ENCODE measurements at places on chromosomes 6 and 20.

- peak; percentile 60 for DNase-seq
These were observed 534.1 kb upstream of the JAG1 start for GRCh38 chr20:11207749-11208502.

- no peak for DNase-seq
These were observed 19.2 kb downstream of the TRAM2 start for GRCh38 chr6:52557389-52558265.

GRCh38 chr20:48002517-48002970, 217.3 kb upstream of the SULF2 start:
- DNase-seq, result no peak

GRCh38 chr20:44544263-44544662, 22.4 kb upstream of the SERINC3 start:
- no peak for DNase-seq

DNA sequence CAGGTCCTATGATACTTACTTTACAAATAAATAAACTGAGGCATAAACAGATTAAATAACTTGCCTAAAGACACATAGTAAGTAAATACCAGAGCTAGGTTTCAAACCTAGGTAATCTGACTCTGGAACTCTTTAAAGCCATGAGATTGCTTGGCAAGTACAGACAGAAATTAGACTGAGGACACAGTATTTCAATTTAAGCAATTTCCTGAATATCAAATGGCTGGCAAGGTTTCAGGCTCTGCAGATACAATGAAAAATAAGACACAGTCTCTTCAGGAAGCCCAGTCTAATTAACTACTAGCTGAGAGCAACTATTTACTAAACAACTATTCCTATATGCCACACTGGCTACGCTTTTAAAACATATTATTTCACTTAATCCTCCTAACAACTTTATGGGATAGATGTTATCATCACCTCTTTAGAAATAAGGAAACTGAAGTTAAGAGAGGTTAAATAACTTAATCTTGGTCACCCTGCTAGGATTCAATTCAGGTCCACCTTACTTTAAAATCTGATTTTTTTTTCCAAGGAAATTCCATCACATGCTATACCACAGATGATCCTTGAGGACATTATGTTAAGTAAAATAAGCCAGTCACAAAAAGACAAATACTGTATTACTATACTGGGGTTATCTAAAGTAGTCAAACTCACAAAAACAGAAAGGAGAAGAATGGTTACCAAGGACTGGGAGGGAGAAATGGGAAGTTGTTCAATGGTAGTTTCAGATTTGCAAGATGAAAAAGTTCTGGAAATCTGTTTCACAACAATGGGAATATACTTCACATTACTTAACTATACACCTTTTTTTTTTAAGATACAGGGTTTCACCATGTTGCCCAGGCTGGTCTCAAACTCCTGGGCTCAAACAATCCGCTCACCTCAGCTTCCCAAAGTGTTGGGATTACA, 4.1 kb downstream of the TRPC4AP start:
- peak; percentile 37 for DNase-seq

GRCh38 chr6:150382171-150382570, 13.4 kb downstream of the IYD start:
- DNase-seq, result no peak

DNA sequence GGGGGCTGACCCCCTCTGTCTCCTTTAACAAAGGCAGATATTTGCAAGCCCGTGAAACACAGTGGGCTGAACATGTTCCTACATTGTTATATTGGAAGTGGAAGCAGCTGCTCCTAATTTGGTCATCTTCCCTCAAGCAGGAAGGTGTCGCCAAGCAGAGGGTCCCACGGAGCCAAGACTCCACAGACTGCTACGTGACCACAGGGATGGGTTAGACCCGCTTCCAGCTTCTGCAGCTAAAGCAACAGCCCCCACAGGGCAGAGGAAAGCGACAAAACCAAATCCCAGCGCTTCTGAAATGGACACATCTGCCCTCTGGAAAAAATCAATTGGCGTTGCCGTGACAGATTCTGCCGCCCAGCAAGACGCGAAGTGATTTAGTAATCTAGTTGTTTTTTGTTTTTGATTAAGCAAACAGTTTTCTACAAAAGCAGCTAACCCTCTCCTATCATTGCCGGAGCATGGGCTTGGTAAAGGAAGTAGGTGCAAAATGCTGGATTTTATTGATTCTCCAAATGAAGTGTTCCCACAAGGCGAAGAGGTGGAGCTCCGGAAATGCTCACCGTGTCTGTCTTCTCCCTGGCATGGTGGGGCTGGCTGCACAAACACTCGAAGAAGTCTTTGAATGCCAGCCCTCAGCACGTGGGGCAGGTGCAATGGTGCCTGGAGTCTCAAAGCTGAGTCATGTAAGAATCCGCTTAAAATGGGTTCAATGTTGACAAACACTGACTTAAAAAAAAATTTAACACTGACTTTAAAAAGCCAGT, 79.4 kb upstream of the FRMD1 start:
- no peak for DNase-seq

DNA sequence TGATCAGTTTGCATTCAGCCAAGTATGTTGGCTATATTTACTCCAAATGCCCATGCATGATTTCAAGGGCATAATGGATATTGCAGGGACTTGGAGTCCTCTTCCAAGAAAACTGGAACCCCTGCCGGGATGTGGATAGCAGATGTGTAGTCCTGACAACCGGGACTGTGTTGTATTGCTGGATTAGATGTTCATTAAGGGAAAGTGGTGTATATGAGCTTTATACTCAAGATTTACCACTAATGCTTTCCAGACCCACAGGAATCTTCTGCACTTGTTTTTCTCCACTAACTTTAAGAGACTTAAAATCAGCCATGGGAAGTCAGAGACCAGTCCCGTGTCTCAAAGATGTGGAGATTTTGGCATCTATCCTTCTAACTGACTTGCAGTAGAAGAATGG, 770.9 kb downstream of the HDGFL1 start:
- DNase-seq, result no peak

DNA sequence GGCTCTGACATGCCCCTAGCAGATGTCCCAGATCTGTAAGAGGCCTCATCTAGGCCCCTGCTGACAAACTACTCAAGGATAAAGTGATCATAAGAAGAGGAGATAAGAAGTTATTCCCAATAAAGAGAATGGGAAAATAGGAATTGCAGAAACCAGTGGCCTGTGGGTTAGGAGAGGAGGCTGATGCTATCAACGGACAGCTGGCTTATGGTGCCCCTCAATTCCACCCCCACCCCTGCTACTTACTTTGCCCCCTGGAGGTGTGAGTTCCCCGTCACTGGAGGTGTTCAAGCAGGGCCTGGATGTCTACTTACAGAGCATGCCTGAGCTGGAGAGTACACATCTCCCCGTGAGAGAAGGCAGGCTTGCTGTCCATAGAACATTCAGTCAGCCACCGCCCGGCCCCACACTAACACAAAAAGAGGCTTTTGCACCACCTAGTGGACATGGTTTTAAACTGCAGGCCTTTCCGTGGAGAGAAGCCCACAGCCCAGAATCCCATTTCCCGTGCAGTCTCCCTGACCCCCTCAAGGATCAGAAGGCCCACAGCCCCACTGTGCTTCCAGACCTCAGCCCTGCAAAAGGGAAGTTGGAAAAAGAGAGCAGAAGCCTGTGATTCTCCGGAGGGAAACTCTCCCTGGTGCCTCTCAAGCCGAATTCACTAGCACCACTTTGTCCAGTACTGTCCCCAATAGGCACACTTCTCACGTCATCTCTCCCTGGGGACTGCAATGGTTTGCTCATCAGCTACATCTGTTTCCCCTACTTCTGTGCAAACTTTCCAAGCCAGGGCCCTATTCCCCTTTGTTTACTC, 23.8 kb upstream of the BNIP5 start:
- peak; percentile 84 for DNase-seq

- DNase-seq, result no peak
These were observed 11.5 kb upstream of the TREML4 start for GRCh38 chr6:41216616-41217015.

GRCh38 chr6:12903246-12903645, 186.7 kb downstream of the PHACTR1 start:
- DNase-seq, result no peak

GRCh38 chr6:168075216-168075615, 3.8 kb downstream of the FRMD1 start:
- no peak for DNase-seq

DNA sequence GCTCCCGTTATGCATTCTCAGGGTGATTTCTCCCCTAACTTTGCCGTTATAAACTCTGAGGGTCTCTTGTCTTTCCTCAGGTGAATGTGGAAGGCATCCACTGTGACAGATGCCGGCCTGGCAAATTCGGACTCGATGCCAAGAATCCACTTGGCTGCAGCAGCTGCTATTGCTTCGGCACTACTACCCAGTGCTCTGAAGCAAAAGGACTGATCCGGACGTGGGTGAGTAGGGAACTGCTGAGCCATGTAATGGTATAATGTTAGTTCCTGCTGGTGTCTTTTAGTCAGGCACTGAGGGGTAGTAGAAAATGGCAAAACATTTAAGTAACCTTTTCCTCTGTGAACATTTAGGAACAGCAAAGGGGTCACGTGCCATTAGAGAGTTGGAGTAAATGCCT, 395.4 kb downstream of the ARHGAP18 start:
- DNase-seq, result no peak

GRCh38 chr6:100304575-100304974, 160.1 kb downstream of the SIM1 start:
- DNase-seq, result no peak

DNA sequence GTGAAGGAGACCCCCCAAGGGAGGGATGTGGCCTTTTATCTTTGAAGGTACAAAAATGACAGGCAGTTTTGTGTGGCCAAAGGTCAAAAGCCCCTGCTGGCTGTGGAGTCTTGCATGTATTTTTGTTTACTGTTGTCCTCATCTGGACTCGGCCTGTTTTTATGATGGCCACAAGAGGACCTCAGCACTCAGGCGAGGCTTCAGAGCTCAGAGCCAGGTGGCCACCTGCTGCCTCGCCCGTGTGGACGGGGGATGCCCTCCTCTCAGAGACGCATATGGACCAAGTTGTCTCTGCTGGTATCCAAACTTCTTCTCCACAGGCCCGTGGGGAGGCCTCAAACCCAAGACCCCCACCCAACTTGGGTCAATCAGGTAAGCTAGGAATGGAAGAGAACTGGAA, 118.2 kb downstream of the DACT2 start:
- DNase-seq, result peak; percentile 13

DNA sequence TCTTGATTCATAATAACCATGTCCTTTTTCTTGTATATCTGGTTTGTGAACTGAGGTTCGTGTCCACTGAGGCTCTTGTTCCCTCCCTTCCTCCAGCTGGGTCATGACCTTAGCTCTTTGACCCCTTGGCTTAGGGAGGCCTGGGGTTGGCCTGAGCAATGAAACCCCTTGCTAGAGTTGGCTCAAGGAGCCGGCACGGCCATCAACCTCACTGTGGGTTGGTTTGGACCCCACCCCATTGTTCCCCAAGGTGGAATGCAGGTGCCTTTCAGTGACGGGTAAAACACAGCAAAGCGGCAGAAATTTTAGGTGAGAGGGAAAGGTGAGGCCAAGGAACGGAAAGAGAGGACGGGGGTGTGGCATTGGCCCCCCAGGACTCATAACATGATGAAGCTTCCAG, 44.5 kb upstream of the PHACTR3 start:
- no peak for DNase-seq

DNA sequence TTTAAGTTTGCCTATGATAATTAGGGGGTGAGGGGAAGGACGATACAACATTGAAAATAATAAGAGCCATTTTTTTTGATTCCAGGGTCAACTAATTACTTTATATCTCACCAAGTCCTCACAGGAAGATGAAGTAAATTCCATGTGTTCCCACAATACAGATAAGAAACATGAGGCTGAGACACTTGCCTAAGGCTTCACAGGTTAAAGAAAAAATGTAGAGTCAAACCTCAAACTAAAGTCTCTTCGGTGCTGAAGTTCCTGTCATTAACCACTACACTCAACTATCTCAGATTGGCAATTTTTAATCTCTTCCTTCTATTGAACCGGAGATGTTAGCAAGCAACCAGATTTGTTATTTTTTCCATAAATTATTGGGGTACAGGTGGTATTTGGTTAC, 33.0 kb downstream of the MRAP2 start:
- no peak for DNase-seq

GRCh38 chr6:35093118-35093445, 48.1 kb downstream of the TCP11 start:
- no peak for DNase-seq

GRCh38 chr20:17893445-17893844, 75.1 kb downstream of the SNX5 start:
- no peak for DNase-seq

DNA sequence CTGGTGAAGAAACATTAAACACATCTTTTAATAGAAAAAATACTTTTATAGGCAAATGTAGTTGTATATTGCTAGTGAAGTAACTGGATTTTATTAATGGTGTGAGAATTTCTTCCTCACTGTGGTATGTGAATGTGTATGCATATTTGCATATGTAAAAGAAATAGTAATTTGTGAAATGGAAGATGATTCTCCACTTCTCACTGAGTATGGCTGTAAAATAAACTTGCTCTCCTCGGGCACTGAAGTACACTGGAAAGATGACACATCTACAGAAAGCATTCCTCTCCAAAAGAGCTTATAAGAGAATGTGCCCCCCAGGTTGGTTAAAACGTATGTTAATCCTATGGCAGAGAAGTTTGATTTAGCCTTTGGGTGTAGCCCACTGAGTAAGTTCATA, 155.5 kb downstream of the LPA start:
- no peak for DNase-seq

DNA sequence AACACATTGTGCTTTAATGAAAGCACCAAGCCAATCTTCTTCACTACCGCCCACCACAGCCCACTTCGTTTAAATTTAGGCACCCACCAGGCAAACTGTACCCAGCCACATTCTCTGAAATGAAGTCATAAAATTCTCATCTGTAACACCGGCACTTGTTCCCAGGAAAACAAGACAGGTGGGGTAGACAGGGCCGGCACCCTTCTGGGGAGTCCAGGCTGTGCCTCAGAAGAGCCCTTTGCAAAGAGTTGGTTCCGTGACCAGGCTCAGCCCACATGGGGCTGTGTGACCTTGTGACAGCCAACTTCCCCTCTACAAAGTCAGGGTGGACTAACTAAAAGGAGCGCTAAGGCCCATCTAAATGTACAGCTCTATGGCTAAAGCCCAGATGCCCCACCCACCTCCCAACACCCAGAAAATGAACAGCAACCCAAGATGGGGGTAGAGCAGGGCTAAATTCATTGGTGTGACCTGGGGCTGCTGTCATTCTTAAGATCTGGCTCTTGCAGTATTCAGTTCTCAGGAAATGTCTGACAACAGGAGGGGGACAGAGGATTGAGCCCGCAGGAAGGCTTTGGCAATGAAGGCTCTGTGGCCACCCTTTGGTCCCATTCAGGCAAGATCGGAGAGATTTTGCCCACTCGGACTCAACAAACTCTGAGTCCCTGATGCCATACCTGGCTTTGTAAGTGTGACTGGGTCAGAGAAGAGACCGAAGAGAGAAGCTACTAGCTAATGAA, 56.7 kb downstream of the TRERF1 start:
- DNase-seq, result no peak

GRCh38 chr20:56986931-56987720, 279.3 kb downstream of the BMP7 start:
- DNase-seq, result peak; percentile 29

- no peak for DNase-seq
These were observed 160.4 kb downstream of the CD83 start for GRCh38 chr6:14278006-14278405.

Data from MCF 10A (cell line).